Bronchus fibroblast of lung (primary cell): ENCODE measurements at places on chromosomes 13 and 19. TPM values are rescaled to one million over a fixed set of nuclear protein-coding genes. Genes with fewer than 3 reads are reported as not detected.

Gene NCAN
- not detected in 2 replicates for total RNA-seq

Gene ZNF507
- total RNA-seq: 5.4 and 6.5 TPM in 2 replicates

Gene NLRP5
- not detected in 2 replicates for total RNA-seq

Gene NUP58
- total RNA-seq: 35.5 and 39.2 TPM in 2 replicates

Gene GPR4
- total RNA-seq: under 0.01 and 0.17 TPM in 2 replicates

Gene JUND
- 288 and 304 TPM in 2 replicates for total RNA-seq

Gene TLE2
- total RNA-seq: 0.45 and 2.5 TPM in 2 replicates

Gene GPX4
- 672 and 674 TPM in 2 replicates for total RNA-seq

Gene SLC7A1
- total RNA-seq: 25.6 and 26.2 TPM in 2 replicates

Gene PALM3
- 0.15 and 0.17 TPM in 2 replicates for total RNA-seq

Gene ELANE
- total RNA-seq: 0.15 and 0.50 TPM in 2 replicates

Gene PLIN3
- total RNA-seq: 178 and 217 TPM in 2 replicates

Gene B3GNT8
- total RNA-seq: 2.1 and 3.5 TPM in 2 replicates

Gene OR10H1
- total RNA-seq: not detected in 2 replicates

Gene ACP7
- 0.34 and 0.45 TPM in 2 replicates for total RNA-seq

Gene KL
- total RNA-seq: not detected in 2 replicates

Gene THSD8
- not detected in 2 replicates for total RNA-seq

Gene ZNF544
- 37.2 and 43.0 TPM in 2 replicates for total RNA-seq

Gene ANKLE1
- 1.5 TPM in 2 replicates for total RNA-seq

Gene USHBP1
- total RNA-seq: not detected in 2 replicates
